Activated naive CD8-positive, alpha-beta T cell treated with anti-CD3 and anti-CD28 coated beads, Interleukin-2, amount 50 U/mL, for 24 hours (primary cell): ENCODE measurements at places on chromosomes 12 and 14.
A peak's percentile ranks its signal among the peaks of the same experiment; 100 is the strongest.

DNA sequence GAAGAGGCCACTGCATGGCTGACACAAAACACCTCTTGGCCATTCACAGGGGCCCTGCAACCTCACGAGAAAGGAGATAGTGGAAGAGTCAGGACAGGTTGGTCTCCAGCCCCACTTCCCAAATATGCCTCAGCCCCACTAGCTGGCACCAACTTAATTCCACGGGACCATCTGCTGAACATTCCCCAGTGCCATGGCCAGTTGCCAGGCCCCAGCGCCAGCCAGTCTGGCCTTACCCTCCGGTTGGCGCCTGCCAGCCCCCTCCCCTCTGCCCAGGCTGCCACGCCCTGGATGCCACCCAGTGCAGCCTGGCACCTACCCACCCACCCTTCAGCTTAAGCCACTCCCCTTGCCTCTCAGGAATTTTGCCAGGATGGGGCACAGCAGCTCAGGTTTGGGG is 21.2 kb upstream of the HSPB8 start:
- DNase-seq: no peak

- no peak for DNase-seq
Measured at GRCh38 chr12:56271031-56271430, 4.3 kb downstream of the COQ10A start.

GRCh38 chr14:74395094-74395493 is 30.9 kb downstream of the SYNDIG1L start:
- DNase-seq: no peak

DNA sequence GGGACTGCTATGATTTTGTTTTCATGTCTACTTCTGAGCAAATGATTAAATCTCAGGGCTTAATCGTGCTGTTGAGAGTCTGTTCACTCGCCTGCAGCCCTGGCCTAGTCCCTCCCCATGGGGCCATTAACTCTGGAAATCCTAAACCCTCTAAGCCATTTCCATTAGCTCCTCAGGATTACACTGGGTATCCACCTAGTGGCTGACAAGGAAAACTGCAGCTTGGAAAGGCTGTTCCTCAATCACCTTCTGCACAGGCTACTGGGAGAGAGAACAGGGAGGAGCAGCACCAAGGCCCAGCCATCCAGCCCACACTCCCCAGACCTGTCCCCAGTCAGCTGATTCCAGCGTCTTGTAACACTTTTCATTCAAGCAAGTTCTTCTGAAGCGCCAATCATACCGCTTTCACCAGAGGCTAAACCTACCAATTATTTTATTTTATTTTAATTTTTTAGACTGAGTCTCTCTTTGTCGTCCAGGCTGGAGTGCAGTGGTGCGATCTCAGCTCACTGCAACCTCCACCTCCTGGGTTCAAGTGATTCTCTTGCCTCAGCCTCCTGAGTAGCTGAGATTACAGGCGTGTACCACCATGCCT is 48.7 kb downstream of the NEUROD4 start:
- peak; percentile 19 for DNase-seq

GRCh38 chr12:41034686-41035085 is 153.4 kb upstream of the PDZRN4 start:
- DNase-seq: no peak

DNA sequence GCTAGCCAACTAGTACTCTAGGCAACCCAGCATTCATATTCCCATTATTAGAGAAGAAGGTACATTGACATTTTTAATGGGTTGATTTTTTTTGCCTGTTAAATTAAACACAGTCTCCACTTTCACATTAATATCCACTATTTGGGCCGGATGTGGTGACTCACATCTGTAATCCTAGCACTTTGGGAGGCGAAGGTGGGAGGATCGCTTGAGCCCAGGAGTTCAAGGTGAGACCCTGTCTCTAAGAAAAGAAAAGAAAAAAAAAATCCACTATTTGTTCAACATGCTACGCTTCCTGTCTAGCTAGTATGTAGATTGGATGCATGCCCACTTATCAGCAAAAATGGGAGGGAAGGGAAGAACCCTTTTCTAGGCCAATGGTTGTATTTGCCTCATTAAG is 7.1 kb upstream of the CRADD start:
- DNase-seq: no peak

GRCh38 chr12:104122298-104122697 is 15.7 kb downstream of the NFYB start:
- DNase-seq: no peak

GRCh38 chr14:60485057-60485597 is 736 bp downstream of the C14orf39 start:
- DNase-seq: no peak

GRCh38 chr12:70660620-70661219 is 23.5 kb upstream of the PTPRB start:
- DNase-seq: no peak

- DNase-seq: no peak
Measured at GRCh38 chr14:64080452-64080851, 213.7 kb downstream of the ESR2 start.

- peak; percentile 53 for DNase-seq
Measured at GRCh38 chr14:70416725-70417349, at the start of gene SYNJ2BP. Gene SYNJ2BP, minus strand, starts transcription at chr14:70417090. Its CDS starts 127 bp downstream, at chr14:70416963.

DNA sequence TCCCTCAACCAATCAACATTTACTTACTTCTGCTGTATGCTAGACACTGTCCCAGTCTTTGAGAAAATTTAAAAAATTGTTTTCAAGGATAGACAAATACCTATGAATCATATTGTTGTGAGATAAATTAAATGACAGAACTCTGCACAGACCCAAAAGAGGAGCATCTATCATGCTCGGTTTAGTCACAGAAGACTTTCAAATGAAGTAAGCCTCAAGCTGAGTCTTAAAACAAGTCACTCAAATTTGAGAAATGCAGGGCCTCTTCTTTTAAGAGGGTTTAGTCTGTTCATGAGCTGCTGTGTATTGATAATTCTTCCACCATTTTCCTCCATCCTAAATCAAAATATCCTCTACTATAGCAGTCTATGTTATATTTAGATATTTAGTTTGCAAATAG is 24.4 kb upstream of the COCH start:
- no peak for DNase-seq

DNA sequence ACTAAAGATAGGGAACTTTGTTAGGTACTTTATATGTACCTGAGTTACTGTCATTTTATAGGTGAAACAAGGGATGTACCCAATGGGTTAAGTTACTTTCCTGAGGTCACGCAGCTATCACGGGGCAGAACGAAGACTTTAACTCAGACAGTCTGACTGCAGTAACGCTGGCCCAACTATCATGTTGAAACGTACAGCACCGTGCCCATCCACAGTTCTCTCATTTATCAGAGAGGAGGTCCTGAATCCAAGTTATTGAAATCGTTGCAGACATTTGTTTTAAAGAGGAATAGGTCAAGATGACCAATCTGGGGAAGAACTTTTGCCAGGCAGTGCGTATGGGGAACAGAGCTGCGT is 587 bp upstream of the C12orf75 start:
- DNase-seq: no peak

GRCh38 chr12:105539735-105540134 is 209.2 kb downstream of the C12orf75 start:
- no peak for DNase-seq

DNA sequence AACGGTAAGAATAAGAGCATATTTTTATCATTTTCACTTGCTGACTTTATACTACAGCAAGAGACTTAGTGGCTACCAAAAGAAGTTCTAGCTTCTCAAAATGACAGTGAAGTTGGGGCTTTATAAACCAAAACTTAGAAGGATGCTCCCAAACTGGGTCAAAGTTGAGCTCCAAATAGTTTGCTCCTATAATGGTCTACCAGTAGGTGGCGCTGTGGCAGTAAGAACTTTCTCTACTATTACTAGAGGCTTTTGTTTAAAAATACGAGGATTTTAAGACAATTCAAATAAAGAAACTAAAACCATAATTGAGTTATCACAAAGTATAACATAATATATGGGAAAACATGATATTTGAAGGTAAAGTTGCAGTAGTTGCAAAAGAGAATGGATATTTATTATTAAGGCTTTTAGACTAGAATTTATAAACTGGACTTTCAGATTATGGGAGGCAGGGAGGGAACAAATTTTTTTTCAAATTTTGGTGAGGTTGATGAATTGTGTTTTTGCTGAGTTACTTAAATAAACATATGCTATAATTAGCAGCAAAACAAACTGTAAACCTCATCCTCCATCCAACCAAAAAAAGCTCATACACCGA is 75.0 kb downstream of the TGFB3 start:
- DNase-seq: peak; percentile 71

GRCh38 chr12:63420206-63420644 is 248.1 kb downstream of the DPY19L2 start:
- DNase-seq: peak; percentile 51

DNA sequence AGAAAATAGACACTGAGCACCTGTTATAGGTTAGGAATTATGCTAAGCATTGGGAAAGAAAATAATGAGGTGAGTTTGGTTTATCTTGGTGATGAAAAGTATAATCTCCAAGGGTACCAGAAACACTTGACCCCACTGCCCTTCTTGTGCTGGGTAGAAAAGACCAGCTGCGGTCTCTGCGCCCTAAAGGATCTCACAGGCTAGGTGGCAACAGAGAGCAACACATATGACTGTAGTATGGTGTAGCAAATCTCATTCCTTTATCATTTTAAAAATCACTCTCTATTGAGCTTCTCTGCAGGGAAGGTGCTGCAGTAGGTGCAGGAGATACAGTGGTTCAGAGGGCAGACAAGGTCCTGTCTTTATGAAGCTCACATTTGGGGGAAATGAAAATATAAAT is 26.1 kb downstream of the NRXN3 start:
- DNase-seq: no peak

DNA sequence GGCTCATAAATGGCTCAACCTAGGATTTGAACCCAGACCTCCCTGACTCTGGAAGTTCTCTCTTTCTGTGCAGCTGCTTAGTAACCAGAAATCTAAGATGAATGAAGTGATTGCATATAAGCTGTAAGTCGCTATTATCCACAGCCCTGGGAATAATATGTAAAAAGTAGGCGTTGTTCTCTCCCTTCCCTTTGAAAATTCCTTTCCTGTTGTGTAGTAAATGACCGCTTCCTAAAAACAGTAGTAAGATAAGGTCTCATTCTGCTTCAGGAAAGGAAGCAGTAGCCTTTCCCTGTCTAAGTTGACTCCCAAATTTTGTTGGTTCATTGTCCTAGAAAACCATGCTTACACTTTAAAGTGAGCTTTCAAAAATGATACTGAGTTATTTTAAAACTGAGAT is 418.3 kb downstream of the EGLN3 start:
- no peak for DNase-seq

DNA sequence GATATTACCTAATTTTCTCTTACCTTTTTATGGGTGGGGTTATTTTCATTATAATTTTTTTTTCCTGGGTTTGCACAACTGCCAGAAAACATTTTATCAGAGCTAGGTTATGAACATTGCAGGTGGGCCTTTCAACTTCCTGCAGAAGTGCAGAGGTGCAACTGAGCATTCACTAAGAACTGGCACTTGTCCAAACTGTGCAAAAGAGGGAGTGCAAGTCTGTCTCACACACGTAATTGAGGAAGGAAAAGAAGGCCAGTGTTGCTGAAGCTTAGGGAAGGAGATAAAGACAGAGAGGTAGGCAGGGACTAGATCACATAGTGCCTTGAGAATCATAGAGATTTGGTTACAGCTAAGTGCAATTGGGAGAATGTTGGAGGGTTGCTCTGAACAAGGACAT is 14.1 kb upstream of the AMN1 start:
- DNase-seq: no peak

- no peak for DNase-seq
Measured at GRCh38 chr12:93050026-93050747, 121.1 kb upstream of the EEA1 start.

DNA sequence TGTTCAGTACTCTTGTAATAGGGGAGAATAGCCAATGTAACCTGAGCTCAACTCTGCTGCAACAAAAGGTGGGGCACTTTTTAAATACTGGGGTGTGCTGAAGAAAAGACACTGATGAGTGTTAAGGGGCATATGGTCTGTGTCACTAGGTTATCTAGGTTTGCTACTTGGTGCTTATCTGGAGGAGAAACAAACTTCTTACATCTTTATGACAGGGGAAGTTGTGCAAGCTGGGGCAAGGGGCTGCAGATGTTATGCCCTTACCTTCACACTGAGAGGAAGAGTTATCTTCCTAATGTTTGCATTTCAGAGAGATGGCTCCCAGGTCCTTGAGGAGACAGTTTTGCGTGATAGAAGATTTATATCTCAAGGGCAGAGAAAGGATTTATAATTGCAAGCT is 90.9 kb upstream of the PKP2 start:
- no peak for DNase-seq

DNA sequence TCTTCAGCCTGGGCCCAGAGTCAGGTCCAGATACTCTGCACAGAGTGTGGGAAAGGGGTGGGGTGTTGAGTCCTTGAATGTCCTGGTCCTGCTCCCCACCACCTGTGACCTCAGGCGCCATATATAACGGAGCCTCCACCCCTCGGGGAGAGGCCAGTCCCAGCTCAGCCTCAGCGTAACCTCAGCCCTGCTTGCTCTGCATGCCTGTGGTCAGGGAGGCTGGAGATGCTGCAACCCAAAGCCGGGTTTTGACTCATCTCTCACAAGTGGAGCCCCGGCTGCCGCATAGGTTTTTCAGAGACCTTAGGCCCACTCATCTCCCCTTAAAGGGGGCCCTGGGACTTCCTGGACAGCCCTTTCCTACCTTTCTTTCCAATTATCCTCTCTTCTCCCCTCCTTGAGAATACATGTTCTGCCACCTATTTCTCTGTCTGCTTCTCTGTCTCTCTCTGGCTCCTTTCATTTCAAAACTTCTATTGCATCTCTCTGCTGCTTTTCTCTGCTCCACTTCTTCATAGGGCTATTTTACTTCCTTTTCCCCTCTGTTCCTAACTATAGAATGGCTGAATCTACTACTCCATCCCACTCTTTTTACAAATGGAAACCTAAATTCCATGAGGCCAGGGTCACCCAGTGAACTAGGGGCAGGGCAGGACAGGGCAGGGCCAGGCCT is 1.2 kb downstream of the ITGB7 start:
- DNase-seq: peak; percentile 82

- DNase-seq: no peak
Measured at GRCh38 chr12:5963515-5963914, 18.5 kb upstream of the ANO2 start.

DNA sequence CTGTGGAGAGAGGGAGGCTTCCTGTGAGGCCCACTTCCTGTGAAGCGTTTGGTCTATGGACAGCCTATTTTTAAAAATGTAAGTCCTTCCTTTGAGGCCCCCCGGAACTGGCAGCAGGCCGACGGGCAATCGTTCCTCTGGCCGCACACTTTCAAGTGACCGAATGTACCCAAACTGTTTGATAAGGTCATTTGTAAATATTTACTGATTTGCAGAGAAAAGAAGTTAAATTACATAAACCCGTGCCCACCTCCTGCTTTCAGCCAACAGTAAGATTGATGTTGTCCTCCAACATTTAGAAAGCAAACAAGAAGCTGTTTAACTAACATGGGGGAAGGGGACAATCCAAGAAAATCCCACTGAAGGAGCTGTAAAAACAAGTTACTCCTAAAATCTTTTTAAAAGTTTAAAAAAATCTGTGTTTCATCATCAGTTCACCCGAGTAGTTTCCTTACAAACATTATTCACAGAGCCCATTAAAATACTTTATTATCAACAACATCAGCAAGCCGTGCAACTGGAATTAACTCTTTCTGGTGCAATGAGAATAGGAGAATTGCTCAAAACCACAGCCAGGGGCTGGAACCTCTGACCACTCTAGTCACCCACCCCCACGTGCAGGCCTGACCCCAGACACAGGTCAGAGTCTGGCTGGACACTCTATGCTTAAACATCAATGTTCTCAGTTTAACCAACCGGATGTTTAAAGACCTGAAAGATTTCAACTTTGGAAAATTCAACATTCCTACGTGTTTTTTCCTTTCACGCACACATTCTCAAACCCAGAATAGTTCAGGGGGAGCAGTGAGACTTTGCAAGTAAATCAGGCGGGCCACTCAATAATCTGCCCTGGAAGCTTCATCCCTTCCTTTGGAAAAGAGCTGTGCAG is 65.3 kb downstream of the FOXN3 start:
- DNase-seq: peak; percentile 25

- no peak for DNase-seq
Measured at GRCh38 chr14:24259282-24260025, 3.5 kb downstream of the TGM1 start.
